ENCODE measurements at places on chromosomes 11 and 22.
A peak's percentile ranks its signal among the peaks of the same experiment; 100 is the strongest.

DNA sequence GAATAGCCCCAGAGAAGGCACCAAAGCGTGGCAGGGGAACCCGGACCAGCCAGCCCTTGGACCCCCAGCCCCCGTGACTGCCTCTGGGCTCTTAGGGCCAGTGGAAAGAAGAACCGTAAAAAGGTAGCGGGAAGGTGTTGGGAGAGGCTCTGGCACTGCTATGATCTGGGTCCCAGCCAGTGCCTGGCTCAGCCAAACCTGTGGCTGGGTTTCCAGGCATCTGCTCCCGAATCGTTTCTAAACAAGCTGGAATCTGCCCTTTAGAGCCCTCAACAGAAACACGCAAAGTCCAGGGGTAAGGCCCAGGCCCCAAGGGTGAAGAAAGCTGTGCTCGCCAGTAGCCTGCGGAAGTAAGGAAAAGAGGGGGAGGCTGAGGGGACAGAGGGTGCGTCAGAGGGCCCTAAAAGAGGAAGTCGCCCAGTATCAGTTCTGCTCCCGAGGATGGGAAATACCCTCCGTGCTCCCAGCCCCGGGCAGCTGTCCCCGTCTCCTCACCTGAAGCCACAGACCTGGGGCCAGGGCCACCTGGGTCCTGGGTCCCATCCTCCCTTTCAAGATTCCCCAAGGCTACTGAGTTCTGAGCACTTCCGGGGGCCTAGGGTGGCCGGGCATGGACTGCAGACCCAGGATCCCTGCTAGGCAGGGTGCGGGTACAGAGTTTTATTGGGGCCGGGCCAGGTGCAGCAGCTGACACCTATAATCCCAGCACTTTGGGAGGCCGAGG lies 24.7 kb downstream of the IL10RA start:
- no peak for DNase-seq

- DNase-seq, result no peak
Measured at GRCh38 chr11:7514099-7514591, 346 bp downstream of the PPFIBP2 start.

GRCh38 chr11:95700471-95700817 lies 89.1 kb downstream of the FAM76B start:
- no peak for DNase-seq

- DNase-seq, result no peak
Measured at GRCh38 chr11:2512431-2513407, 67.9 kb downstream of the KCNQ1 start.

DNA sequence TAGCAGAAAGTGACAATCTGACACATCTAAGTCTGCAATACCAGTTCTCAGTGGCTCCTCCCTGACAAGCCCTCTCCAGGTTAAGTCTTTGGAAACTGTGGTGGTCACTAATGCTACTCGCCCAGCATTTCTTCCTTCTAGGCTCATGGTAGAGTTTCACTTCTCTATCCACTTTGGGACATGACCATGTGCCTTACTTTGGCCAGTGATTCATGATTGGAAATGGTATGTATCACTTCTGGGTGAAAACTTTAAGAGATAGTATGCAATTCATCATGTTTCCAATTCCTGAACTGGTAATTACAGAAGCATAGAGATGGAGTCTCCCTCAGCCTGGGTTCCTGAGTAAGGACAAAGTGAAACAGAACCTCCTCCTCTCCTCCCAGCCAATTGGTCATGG lies 151.5 kb upstream of the LMO1 start:
- DNase-seq, result no peak

- no peak for DNase-seq
Measured at GRCh38 chr11:114293201-114293711, 2.9 kb upstream of the NNMT start.

- no peak for DNase-seq
Measured at GRCh38 chr11:3922056-3922455, 66.6 kb downstream of the STIM1 start.

GRCh38 chr22:19179497-19180048 lies 1.0 kb upstream of the SLC25A1 start:
- peak; percentile 70 for DNase-seq

DNA sequence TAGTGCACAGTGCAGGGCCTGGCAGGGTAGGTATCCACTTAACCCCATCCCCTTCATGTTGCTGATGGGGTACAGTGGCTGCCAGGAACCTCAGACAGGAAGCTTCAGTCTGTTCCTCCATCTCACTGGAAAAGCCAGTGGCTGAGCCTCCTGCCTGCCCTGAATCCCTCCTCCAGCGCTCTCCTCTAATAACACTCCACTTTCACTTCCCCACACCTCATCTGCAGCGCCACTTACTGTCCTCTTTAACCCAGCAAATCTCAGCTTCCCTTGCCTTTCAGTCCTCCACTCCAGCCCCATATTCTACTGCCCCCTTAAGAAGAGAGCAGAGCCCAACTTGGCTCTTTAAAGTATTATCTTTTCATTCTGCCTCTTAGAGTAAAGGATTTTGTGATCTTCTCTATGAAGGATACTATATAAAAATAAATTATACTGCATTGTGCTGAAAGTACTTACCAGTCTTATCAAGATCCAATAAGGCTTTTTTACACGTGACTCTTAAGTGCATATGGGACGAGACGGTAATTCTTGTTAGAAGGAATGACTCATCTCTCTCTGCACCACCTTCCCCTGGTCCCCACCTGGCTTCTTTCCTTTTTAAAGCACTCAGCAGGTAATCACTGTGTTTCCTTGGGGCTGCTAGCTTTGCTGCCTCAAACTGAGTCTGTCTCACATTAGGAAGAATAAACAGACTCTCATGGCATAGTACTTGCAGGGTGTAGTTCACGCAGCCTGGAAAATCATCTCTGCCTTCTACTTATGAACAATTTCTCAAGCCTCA lies 238.0 kb upstream of the NARS2 start:
- no peak for DNase-seq

GRCh38 chr22:41229730-41230400 lies 10.9 kb downstream of the CHADL start:
- no peak for DNase-seq
